ENCODE measurements at places on chromosomes 12 and 14. TPM values are rescaled to one million over a fixed set of nuclear protein-coding genes. Genes with fewer than 3 reads are reported as not detected.

- H3K27me3 ChIP-seq, result no peaks in the 10 kb centered on the region
- H3K4me1 ChIP-seq, result no peaks in the 10 kb centered on the region
- DNase-seq, result no peak
- H3K4me3 ChIP-seq, result no peak overlapping the region
Observed at GRCh38 chr14:53519137-53519536, 366.0 kb upstream of the DDHD1 start.

GRCh38 chr12:88272456-88272855 lies 130.3 kb downstream of the TMTC3 start:
- no peaks in the 10 kb centered on the region for H3K36me3 ChIP-seq
- H3K4me3 ChIP-seq, result no peak overlapping the region
- no peak overlapping the region for H3K27ac ChIP-seq

GRCh38 chr14:96597680-96598079 lies 95.5 kb downstream of the PAPOLA start:
- no peak overlapping the region for H3K27ac ChIP-seq
- no peak for DNase-seq
- no peak overlapping the region for H3K4me3 ChIP-seq
- no peaks in the 10 kb centered on the region for H3K27me3 ChIP-seq
- H3K36me3 ChIP-seq, result no peaks in the 10 kb centered on the region
- no peaks in the 10 kb centered on the region for H3K4me1 ChIP-seq

GRCh38 chr14:76706811-76707210 lies 54.5 kb upstream of the VASH1 start:
- no peaks in the 10 kb centered on the region for H3K36me3 ChIP-seq
- no peaks in the 10 kb centered on the region for H3K27me3 ChIP-seq
- H3K4me3 ChIP-seq, result no peak overlapping the region
- H3K4me1 ChIP-seq, result no peaks in the 10 kb centered on the region
- no peak overlapping the region for H3K27ac ChIP-seq

- no peak for DNase-seq
- H3K4me1 ChIP-seq, result no peaks in the 10 kb centered on the region
- H3K36me3 ChIP-seq, result no peaks in the 10 kb centered on the region
- H3K27me3 ChIP-seq, result no peaks in the 10 kb centered on the region
- no peak overlapping the region for H3K27ac ChIP-seq
Observed at GRCh38 chr12:27185234-27186021, 58.7 kb upstream of the STK38L start.

- H3K4me1 ChIP-seq, result no peaks in the 10 kb centered on the region
- no peak for DNase-seq
- H3K27me3 ChIP-seq, result no peaks in the 10 kb centered on the region
Observed at GRCh38 chr14:89461256-89461655, 44.2 kb upstream of the FOXN3 start.

DNA sequence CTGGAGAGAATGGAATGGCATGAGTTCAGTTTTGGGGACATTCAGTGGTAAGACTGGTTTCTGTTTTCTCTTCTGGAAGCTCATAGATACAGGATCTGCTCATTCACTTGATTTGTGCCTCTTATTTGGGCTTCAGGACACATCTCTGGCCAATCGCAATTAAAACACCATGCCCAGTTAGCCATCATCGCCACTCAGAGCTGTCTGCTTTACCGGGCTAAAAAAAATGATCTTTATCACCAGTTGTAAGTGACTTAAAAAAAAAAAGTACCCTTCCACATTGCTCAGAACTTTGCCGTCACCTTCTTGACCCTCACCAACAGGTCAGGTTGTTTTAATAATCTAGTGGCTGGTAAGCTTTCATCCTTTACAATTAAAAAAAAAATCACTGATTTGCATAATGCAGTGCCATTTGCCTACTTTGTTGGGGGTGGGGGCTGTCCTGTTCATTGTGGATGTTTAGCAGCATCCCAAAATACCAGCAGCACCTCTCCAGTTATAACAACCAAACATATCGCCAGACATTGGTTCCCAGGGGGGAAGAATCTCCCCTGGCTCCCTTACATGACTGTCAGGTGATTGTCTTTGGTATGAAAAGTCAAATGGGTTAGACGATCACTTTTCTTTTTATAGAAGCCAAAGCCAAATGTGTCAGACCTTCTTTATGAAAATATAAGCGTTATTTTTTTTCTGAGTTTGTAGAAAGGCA lies 150.1 kb downstream of the PRKCH start:
- H3K4me1 ChIP-seq, result peaks cover 37% of the 10 kb centered on the region
- no peaks in the 10 kb centered on the region for H3K36me3 ChIP-seq
- DNase-seq, result no peak
- H3K4me3 ChIP-seq, result no peak overlapping the region
- H3K27ac ChIP-seq, result peak overlapping the region; percentile 93
- H3K27me3 ChIP-seq, result no peaks in the 10 kb centered on the region

Gene MANSC1
- 26.7 TPM for total RNA-seq

DNA sequence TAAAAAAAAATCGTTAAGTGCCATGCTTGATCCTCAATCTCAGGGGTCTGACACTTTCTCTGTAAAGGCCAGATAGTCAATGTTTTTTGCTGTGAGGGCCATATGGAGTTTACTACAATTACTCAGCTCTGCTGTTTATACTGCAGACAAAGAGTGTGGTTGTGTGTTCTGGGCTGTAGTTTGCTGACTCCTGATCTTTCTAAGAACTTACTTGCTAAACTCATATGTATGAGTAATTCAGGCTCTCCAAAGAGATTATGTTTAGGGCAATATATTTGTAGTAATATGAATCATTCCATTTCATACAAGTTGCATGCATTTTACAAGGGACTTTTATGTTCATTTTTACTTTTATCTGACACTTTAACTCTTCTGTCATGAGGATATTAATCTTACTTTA lies 188.2 kb downstream of the TMTC2 start:
- no peak overlapping the region for H3K4me3 ChIP-seq
- no peak overlapping the region for H3K27ac ChIP-seq
- H3K27me3 ChIP-seq, result no peaks in the 10 kb centered on the region
- no peaks in the 10 kb centered on the region for H3K4me1 ChIP-seq
- no peak for DNase-seq

DNA sequence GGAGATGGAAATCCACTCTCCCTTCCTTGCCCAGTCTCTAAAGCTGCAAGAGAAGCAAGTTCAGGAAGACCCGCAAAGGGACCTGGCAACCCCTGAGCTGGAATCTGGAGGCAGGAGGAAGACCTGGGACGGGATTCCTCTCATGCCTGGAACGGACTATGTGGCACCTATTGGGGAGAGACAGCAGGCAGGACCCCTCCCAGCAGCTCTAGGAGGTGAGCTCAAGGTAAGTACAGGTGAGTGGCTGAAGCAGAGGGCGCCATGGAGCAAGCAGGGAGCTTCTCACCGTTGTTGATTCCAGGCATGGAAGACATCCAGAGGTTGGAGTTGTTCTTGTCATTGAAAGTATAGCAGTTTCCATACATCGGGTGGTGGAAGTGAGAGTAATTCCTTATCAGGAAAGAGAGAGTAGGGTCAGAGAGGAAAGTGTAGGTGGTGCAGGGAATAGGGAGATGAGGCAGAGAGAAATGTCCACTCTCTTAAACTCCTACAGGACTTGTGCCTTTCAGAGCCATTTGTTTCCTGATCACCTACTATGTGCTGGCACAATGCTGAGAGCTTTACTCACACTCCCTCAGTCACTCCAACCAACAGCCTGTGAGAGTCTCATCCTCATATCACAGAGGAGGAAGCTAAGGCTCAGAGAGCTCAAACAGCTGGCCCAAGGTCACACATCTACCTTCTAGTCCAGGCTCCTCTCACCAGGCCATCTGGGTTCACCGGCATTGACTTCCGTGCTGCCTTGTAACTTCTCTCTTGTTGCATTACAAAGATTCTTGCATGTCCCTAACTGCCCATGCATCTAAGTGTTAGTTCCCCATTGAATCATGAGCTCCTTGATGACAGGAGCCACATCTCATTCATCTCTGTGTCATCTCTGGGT lies 13.9 kb upstream of the TNFRSF1A start:
- H3K27me3 ChIP-seq, result no peaks in the 10 kb centered on the region
- DNase-seq, result no peak
- peak overlapping the region; percentile 20 for H3K27ac ChIP-seq
- peaks cover 4% of the 10 kb centered on the region for H3K36me3 ChIP-seq

GRCh38 chr14:101496776-101497683 lies 64.3 kb upstream of the DIO3 start:
- DNase-seq, result peak; percentile 86
- H3K27ac ChIP-seq, result no peak overlapping the region
- H3K27me3 ChIP-seq, result no peaks in the 10 kb centered on the region

Gene ART4
- total RNA-seq, result 3.1 TPM

GRCh38 chr12:54164387-54165145 lies 24.2 kb downstream of the SMUG1 start:
- H3K36me3 ChIP-seq, result no peaks in the 10 kb centered on the region
- no peak overlapping the region for H3K4me3 ChIP-seq
- no peaks in the 10 kb centered on the region for H3K27me3 ChIP-seq
- no peaks in the 10 kb centered on the region for H3K4me1 ChIP-seq
- no peak overlapping the region for H3K27ac ChIP-seq

DNA sequence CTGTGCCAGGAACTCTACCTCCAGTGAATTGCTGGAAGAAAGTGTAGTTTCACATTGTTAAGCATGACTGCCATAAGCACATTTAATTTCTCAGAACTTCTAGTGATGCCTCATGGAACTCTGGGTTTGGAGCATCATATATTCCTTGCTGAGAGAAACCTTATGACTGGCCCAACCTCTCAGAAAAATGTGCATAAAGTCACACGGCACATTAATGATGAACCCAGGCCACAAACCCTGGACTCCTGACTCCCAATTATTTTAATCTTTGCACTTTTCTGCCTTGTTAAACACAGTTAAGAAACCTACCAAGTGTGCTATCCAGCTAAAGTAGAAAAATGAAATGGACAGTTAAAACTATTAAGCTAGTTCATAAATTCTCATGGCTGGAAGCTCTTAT lies 5.6 kb downstream of the TCP11L2 start:
- peaks cover 35% of the 10 kb centered on the region for H3K4me1 ChIP-seq
- H3K36me3 ChIP-seq, result peaks cover 3% of the 10 kb centered on the region
- H3K4me3 ChIP-seq, result no peak overlapping the region

- DNase-seq, result peak; percentile 51
- no peaks in the 10 kb centered on the region for H3K4me1 ChIP-seq
- H3K27ac ChIP-seq, result no peak overlapping the region
- H3K27me3 ChIP-seq, result no peaks in the 10 kb centered on the region
- no peak overlapping the region for H3K4me3 ChIP-seq
Observed at GRCh38 chr14:34322940-34323418, 139.1 kb downstream of the SPTSSA start.

Gene NTN4
- 66.1 TPM for total RNA-seq

Gene CRIP1
- 422 TPM for total RNA-seq

DNA sequence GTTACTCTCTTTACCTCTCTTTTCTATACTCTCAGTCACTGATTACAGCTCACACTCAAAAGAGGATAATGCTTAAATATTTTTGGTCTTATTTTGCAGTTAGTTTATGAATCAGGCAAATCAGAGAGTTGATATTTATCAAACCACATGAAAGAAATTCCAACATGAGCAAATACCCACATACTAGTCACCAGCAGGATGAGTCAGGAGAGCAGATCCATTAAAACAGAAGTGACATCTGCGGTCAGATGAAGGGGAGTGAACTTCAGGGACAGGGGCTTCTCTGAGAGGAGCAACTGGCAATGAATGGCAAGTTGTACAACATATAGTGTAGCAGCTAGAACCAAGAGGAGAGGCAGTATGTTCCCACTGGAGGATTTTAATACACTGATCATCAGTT lies 258.7 kb downstream of the SYT10 start:
- H3K4me3 ChIP-seq, result no peak overlapping the region
- no peaks in the 10 kb centered on the region for H3K27me3 ChIP-seq
- H3K27ac ChIP-seq, result no peak overlapping the region
